HCEC 1CT (cell line): ENCODE measurements at places on chromosomes 16 and 17.
A peak's percentile ranks its signal among the peaks of the same experiment; 100 is the strongest.

GRCh38 chr17:1022278-1023024 lies 25.5 kb downstream of the TIMM22 start:
- DNase-seq, result no peak

GRCh38 chr16:73122604-73123391 lies 74.9 kb upstream of the ZFHX3 start:
- no peak for DNase-seq

GRCh38 chr17:73414171-73414955 lies 102.6 kb upstream of the CDC42EP4 start:
- DNase-seq, result no peak

GRCh38 chr16:31466381-31466841 lies 5.5 kb upstream of the TGFB1I1 start:
- no peak for DNase-seq

- DNase-seq, result peak; percentile 40
These were observed 7.9 kb upstream of the LLGL1 start for GRCh38 chr17:18217412-18218015.

DNA sequence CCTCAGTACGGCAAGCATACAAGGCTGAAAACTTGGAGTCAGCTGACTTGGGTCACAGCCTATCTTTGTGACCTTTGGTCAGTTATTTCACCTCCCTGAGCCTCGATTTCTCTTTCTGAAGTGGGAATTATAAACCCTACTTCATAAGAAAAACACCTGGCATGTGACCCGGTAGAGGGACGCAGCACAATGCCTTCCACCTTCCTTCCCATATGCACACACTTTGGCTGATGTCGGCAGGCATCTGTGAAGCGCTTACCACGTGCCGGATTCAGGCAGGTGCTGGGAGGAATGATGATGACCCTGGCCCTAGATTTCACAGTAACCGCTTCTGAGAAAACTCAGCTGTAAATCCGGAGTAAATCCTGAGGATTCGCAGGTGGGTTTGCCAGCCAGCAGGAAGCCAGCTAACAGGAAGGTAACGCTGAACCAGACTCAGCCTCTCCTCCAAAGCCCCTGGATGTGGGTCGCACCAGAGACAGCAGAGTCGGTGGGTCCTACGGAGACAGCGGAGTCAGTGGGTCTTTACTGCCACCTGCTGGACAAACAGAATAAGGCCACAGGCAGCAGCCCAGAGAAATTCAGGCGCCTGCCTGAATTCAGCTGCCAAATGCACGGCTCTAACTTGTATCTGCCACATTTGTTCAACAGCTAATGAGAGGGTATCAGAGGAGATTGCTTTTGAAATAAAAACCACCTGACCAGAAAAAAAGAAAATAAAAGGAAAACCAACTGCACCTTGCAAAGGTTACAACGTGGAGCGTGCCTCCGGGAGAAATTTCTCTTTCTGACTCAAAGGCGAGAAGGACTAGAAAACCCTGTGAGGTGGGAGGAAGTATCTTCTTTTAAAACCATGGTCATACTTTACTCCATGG lies 16.6 kb downstream of the COPRS start:
- DNase-seq, result peak; percentile 51

DNA sequence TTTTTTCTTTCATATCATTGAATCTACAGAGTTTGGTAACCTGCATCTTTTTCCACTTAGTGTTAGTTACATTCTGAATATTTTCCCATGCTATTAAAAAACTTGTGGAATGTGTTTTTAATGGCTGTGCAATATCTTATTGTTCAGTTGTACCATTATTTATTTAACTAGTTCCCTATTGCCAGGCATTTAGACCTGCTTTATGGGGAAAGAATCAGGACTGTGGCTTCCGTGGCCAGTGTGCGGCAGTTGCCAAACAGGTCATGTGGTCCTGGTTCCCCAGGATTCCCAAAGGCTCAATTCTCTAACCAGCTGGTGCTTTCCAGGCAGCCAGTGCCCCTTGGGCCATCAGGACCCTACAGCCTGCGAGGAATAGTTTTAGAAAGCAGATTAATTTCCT lies 30.8 kb downstream of the NDEL1 start:
- no peak for DNase-seq

GRCh38 chr16:21279501-21279900 lies 1.4 kb upstream of the CRYM start:
- no peak for DNase-seq

DNA sequence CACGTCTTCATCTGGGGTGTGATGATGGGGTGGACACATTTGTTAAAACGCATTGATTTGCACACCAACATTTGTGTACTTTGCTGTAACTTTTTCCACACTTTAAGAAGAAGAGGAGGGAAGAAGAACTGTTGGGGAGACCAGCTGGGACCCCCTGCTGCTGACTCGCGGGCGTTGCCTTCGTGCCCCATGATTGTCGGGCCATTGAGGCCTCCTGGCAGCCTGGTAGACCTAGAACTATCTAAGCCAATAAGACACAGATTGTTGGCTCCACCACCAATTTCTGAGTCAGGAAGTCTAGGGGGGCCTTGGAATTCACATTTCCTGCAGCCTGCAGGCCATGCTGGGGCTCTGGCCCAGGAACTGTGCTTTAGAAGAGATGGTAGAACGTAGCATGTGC lies 105.5 kb downstream of the TNFRSF13B start:
- no peak for DNase-seq

- DNase-seq, result no peak
These were observed 13.9 kb downstream of the ELAC2 start for GRCh38 chr17:13003927-13004326.

DNA sequence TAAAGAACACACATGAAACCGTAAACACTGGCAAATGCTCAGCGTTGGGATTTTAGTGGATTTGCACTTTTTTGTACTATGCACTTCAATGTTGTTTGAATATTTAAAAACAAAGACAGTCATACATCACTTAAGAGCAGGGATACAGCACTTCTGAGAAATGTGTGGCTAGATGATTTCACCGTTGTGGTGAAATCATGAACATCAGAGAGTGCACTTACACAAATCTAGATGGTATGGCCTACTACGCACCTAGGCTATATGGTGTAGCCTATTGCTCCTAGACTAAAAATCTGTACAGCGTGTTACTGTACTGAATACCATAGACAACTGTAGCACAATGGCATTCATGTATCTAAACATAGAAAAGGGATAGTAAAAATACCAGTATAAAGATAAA lies 37.6 kb upstream of the CNEP1R1 start:
- no peak for DNase-seq

- no peak for DNase-seq
These were observed 57.9 kb downstream of the ARSG start for GRCh38 chr17:68349157-68349556.

DNA sequence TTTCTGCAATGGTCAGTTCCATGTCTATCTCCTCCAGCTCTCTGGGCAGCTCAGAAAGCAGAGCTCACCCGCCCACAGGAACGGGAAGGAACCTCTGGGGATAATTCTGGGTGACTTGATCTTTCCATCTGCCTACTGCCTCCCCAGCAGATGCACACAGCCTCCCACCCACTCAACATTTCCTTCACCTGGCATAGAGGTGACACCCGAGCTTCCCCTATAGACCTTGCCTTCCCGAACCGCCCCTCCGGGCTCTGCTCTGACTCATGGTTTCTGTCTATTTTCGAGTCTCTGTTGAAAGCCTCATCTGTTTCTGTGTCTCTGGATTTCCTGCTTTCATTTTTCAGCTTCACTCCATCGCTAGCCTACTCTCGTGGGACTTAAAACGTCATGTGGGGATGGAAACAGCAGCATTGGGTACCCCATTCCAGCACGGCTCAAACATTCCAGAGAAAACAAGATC lies 11.4 kb downstream of the GGA3 start:
- DNase-seq, result no peak

DNA sequence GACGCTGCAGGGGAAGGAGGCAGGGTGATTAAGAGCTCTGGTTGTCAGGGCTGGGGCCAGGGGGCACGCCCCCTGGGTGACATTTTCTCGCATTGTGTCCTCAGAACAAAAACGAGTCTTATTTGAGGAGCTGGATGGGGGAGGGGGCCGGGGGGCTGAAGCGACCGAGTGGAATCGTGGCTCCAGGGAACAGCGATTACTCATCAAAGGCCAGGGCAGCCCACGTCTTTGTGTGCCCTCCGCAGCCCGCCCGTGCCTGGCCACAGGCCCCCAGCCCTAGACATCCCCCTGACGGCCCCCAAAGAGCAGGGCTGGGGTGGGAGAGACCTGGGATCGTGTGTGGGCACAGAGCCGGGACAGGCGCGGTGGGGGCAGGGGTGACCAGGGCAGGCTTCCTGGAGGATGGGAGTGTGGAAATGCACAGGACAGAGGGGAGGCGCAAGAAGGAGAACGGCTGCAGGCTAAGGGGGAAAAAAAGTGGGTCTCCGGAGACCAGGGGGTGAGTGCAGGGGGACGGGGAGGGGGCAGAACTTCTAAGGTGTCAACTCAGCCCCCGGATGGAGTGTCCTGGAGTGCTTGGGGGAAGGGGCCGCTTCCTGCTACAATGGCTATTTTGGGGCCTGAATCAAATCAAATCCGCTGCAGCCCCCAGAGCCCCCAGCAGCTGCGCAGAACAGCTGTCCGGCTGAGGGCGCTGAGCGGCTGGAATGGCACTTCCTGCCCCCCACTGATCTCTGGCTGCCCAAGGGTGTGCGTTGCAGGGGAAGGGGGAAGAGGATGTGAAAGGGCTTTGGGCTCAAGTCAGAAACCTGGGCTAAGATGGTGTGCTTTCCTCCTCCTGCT lies 24.0 kb upstream of the PHB1 start:
- no peak for DNase-seq

DNA sequence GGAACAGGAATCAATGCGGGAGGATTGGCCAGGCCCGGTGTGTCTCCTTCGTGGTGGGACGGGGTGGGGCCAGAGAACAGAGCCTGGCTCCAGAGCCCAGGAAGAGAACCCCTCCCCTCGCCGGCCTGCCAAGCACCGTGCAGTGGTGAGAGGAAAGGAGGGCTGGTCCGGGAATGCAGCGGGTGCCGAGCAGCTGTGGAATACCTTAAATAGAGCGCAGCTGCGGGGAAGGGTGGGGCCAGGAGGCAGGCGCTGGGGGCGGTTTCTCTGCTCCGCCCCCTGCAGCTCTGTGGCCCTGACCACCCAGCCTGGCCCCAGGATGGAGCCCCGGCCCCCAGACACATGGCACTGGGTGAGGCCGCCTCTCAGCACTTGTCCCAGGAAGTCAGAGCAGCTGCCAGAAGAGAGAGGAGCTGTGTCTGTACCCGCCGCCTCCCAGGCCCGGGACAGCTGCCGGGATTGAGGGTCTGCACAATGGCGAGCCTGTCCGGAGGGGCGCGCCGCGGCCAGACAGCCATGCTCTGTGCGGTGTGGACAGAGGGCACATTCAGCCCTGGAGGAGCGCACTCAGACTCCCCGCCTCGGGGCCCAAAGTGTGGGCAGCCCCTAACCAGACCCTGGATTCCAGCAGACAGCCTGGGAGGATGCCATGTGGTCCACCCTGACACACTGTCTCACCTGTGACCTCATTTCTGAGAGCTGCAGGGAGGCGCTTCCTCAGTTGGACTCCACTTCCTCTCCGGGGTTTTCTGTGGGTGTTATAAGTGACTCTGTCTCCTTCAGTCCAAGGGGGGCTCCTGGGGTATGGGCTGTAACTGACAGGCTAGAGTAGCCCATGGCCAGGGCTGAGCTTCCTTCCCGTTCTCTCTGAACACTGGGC lies 268.8 kb downstream of the SEC14L1 start:
- peak; percentile 68 for DNase-seq

GRCh38 chr16:27945233-27945973 lies 118.1 kb downstream of the GSG1L start:
- no peak for DNase-seq

DNA sequence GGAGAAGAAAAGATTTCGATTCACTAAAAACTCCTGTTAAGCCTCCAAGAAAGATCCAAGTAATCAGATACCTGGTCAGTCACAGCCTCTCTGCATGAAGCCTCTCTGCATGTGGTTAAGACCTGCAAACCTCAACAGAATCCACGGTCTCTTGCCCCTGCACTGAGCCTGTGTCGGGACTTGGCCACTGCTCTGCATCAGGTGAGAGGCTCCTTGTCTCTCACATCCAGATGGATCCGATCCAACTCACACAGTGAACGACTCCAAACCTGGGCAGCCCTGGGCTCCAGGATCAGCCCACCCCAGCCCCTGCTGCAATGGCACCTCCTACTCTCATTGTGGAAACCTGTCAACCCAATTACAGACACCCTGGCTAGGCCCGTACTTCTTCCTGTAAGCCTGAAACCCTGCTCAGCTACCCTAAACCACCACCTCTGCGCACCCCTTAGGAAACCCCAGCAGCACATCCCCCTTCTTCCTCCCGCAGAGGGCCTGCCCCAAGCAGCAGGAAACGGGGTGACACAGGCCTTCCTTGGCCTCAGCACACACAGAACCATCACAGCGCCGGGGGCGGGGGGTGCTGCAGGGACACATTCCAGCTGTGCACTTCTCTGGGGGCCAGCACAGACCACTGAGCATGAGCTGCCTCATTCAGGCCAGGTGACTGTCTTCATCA lies 129.5 kb downstream of the ANKRD11 start:
- no peak for DNase-seq

DNA sequence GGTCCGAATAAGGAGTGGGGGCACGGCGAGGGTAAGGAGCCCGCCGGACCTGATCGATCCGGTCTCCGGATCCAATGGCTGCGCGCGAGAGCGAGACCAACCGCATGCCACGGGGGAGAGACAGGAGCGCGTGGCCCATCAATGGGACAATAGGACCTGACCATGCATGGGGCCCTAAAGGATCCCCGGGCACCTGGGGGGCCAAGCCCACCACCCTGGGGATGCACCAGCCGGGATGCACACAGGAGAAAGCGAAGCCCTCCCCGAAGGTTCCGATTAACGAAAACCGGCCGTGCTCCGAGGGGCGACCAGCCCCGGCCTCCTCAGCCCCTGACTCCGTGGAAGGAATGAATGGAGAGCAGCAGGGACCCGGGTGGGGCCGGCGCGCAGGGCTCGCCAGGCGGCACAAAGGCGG lies 525 bp downstream of the JPT1 start:
- DNase-seq, result peak; percentile 13

DNA sequence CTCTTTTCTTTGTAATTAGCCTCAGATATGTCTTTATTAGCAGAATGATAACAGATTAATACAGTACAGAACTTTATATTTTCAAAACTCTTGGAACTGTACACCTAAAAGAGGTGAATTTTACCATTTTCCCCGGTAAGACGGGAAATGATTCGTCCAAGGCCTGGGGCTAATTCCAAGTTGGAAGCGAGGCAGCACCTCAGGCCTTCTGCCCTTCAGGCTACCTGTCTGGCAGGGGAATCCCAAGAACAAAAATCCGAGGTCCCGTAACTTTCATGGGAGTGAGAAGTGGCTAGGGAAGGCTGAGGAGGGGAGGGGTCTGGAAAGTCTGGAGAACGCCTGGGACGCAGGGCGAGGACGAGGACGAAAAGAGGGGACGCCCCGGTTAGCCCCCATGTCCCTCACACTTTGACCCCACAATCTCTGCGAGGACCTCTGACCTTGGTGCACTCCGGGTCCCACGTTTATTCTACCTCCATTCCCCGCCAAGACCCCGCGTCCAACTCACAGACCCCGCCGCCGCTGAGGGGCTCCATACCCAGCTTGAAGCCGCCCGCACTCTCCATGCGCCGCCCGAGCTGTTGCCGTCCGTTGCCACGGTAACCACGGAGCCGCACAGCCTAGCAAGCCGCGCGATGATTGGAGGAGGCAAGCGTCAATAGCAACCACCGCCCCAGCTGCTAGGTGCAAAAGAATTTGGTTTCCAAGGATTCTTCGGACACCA lies at the start of gene HYDIN:
Gene HYDIN (minus strand): TSS at position 601 of the 724 bp plus-strand sequence. CDS start 43,827 bp downstream, outside the sequence.
- DNase-seq, result no peak
